ENCODE measurements at places on chromosomes 3 and 15.

DNA sequence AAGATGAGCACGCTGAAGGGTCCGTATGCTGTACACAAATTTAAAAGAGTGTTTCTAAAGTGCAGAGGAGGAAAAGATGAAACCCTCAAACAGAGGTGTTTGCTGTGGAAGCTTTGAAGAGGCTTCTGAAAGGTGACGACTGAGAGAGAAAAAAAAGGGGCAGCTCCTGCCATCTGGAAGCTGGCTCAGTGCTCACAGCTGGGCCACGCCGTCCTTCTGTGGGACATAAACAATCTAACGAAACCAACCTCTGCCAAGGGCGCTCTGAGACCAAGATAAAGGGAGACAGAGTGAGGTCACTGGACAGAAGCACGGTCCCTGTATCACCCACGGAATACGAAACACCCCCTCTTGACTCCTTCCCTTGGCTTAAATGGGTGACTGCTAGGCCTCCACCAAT is 96.3 kb upstream of the SLC6A6 start:
- no peak for DNase-seq

- no peak for DNase-seq
Observed at GRCh38 chr3:36058404-36059030, 321.8 kb upstream of the STAC start.

- peak; percentile 34 for DNase-seq
Observed at GRCh38 chr3:171460725-171461524, 720 bp upstream of the TNIK start.

DNA sequence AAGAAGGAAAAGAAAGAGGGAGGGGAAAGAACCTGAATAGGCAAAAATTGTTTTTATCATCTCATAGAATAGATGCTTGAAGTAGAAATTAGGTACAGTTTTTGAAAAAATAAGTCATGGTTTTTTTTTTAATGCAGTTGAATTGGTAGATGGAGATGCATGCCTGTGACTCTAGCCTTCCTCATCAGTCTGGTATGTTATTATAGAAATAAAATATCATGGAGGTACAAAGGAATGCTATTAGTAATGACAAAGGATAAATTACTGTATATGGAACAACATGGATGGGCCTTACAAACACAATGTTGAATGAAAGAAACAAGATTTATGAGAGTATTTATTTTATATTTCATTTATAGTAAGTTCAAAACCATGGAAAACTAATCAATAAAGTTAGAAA is 162.4 kb upstream of the GALNT15 start:
- no peak for DNase-seq

DNA sequence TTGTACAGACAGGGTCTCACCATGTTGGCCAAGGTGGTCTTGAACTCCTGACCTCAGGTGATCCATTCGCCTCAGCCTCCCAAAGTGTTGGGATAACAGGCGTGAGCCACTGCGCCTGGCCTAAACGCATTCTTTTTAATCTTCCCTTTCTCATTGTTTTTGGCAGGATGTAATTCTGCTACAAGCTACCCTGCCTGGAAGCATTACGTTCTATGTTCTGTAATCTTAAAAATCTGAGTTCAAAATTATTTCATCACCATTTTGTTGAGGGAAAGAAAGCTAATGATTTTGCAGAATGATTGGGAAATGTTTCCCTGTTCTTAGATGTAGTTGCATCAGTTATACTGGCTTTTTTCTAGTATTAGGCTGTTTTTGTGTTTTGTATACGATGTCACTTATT is 71.5 kb downstream of the RGMA start:
- DNase-seq = no peak

DNA sequence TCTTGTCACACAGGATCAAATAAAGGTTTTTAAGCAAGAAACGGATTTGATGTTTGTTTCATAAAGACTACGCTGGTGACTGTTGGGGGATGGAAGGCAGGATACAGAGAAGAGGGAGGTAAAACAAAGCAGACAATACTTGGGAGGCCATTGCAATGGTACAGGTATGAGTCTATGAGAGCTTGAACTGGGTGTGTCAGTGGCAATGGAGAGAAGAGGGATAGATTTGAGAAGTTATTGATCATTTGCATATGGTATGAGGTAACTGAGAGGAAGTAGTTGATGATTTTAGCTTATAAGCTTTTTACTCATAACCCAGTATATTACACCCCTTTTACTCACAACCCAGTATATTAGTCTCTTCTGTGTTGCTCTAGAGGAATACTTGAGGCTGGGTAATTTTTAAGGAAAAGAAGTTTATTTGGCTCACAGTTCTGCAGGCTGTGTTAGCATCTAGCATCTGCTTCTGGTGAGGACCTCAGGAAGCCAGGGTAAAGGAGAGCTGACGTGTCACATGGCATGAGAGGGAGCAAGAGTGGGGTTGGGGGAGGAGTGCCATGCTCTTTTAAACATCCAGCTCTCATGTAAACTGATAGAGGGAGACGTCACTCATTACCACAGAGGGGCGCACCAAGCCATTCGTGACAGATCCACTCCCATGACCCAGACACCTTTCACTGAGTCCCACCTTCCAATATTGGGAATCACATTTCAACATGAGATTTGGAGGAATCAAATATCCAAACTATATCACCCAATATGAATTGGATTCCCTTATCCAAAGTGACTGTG is 153.9 kb downstream of the VPS8 start:
- DNase-seq = no peak

DNA sequence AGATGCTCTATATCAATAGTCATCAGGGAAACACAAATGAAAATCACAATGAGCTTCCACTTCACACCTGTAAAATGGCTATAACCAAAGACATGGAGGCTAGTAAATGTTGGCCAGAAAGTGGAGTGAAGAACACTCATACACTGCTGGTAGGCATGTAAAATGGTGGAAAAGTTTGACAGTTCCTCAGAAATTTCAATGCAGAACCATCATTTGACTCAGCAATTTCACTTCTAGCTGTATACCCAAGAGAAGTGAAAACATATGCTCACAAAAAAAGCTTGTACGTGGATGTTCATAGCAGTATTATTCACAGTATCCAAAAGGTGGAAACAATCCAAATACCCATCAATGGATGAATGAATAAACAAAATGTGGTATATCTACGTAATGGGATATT is 19.2 kb upstream of the TOP2B start:
- DNase-seq = no peak

- no peak for DNase-seq
Observed at GRCh38 chr3:39343760-39344159, 14.3 kb downstream of the CCR8 start.

- DNase-seq = no peak
Observed at GRCh38 chr15:95170561-95171380, 939.4 kb downstream of the MCTP2 start.

GRCh38 chr3:64360280-64360679 is 135.0 kb upstream of the PRICKLE2 start:
- no peak for DNase-seq

DNA sequence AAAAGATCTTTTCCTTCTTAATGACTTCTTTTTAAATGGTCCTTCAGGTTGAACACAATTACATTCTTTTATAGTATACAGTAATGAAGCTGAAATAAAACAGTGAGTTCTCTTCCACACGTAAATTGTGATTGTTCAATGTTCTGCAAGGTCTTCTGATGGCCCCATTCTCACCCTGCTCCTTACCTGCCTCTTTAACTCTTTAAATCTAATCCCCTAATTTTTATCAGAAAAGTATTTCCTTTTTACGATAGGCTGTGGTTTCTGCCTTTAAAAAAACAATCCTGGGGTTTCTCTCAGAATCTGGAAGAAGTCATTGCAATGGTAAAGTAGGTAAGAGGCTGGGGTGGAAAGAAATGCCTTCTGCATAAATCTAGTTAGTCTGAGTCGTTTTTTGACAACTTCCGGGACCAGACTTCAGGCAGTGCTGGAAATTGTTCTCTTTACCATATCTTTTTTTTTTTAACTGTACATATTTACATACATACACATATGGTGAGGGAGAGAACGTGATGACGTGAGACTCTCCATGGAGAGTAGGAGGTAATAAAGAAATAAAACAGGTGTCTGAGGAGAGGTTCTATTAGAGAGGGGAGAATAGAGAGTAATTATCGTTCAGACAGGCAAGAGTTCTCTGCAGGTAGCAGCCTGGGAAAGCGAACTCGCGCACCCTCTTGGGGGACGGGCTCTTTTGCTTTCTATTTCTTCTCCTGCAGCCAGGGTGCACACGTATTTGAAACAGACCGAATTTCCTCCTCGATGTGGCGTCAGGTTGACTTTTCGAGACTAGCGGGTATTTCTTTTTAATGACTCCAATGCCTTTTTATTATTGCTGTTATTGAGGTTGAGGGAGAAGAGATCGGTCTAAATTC is at the start of gene SIDT1:
Gene SIDT1 (plus strand): TSS at position 730 of the 872 bp plus-strand sequence. CDS start 467 bp downstream, outside the sequence.
- DNase-seq = peak; percentile 88

GRCh38 chr15:74132681-74133651 is 2.6 kb downstream of the ISLR2 start:
- DNase-seq = no peak

GRCh38 chr3:107929088-107929487 is 161.7 kb downstream of the CD47 start:
- no peak for DNase-seq

- DNase-seq = no peak
Observed at GRCh38 chr3:169384573-169384972, 278.9 kb downstream of the MECOM start.

DNA sequence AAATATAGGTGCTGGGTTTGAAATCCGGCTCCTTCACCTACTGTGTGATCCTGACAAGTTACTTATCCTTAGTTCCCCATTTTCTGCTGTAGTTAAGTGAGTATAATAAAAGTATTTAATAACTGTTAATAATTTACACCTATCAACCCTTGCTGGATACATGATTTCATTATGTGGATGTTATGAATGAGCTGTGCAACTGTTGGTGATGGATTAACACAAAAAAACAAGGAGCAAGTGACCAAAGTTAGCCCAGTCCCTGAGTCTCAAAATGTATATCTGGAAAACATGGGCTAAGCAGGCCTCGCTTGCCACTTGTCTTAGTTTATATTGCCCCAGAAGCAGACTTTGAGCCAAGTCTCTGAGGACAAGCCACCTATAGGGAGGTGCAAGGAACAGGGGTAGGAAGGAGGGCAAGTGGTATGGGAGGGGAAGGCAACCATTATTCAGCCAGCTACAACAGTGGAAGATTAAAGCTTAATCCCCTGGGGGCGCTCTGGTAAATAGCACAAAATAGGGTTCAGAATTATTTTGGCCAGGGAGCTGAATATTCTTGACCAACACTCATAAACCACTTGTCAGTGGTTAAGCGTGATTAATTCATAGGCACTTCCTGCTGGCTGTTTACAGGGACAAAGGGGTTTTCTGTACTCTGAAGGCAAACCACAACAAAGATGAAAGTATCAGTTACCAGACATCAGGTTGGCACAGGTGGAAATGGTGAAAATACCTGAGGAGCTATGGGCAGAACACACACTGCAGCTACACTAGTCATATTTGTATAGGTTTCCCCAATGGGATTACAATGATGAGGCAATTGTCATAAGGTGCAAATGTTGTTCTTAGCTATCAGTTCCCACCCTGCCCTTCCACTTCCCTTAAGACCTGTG is 76.2 kb downstream of the TRIM42 start:
- DNase-seq = no peak

DNA sequence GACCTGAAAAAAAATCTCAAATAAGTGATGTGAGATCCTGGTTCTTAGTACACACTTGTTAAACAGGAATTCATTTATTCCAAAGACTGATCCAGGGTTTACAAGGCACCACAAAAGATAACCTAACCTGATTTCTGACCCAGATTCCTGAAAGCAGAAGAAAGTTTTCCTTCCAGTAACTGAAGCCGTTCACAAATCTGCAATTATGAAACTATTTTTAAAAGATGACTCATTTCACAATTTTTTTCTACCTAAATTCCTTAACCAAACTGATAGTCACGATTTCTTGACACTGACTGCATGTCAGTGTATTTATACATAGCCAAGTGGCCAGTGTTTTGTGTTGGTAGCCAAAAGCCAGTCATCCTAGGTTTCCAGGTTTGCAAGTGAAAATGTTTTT is 17.1 kb downstream of the SLC9A9 start:
- no peak for DNase-seq

DNA sequence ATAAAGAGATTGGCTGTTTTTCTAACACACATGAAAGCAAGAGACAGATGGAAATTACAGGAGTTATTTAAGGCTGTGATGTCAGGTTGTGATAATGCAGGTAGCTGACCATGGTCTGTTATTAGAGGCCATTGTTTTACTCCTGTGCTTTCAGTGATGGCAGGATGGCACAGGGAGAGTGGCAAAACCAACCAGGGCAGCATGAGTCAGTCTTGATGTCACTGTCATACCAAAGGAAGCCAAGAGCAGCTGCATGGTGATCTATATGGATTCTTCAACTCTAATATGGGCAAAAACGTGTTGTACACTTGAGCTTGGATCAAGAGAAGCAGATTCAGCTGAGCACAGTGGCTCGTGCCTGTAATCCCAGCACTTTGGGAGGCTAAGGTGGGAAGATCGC is 91.8 kb upstream of the LMOD3 start:
- DNase-seq = no peak

- no peak for DNase-seq
Observed at GRCh38 chr3:170966495-170966894, 58.1 kb upstream of the EIF5A2 start.

DNA sequence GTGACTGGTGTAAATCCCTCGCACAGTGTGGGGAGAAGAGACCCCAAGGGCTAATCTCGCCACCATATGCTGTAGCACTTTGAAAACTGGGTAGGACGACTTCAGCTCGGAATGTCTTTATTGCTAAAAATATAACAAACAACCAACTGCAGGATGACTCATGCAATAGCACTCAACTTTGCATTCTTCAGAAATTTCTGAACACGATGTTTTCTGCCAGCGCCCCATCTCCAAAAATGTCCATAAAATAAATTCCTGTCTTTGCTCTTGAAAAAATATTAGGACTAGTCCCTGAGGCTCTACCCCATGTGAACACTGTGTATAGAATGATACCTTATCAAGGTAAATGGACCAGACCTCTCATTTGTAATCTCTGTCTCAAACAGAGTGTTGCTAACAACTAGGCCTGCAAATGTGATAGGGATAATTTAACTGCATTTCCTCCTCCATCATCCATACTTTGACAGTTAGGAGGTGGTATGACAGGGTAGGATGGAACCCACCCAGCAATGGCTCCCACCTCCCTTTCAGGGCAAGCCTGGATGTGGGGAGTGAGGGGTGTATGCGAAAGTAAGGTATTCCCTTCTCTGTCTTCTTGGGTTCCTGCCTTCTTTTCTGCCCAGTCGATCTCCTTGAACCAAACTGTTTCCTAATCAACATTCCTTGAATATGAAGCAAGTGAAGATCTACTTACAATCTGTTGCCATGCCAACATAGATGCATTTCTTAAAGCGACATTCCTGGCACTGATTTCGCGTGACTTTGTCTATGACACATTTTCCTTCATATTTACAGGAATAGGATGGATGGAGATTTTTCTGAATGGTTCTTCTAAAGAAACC is 201.1 kb downstream of the NR1D2 start:
- DNase-seq = no peak

GRCh38 chr15:57797110-57797509 is 90.6 kb downstream of the POLR2M start:
- no peak for DNase-seq

GRCh38 chr3:143151004-143151731 is 31.6 kb downstream of the CHST2 start:
- DNase-seq = no peak

GRCh38 chr15:77376770-77377169 is 43.1 kb downstream of the PEAK1 start:
- DNase-seq = no peak

GRCh38 chr15:48717458-48717857 is 71.9 kb upstream of the FBN1 start:
- no peak for DNase-seq

GRCh38 chr3:58421004-58421403 is 12.6 kb downstream of the PDHB start:
- no peak for DNase-seq

Data from CD4-positive, alpha-beta T cell (primary cell).